ENCODE measurements at places on chromosomes 16 and 17.

DNA sequence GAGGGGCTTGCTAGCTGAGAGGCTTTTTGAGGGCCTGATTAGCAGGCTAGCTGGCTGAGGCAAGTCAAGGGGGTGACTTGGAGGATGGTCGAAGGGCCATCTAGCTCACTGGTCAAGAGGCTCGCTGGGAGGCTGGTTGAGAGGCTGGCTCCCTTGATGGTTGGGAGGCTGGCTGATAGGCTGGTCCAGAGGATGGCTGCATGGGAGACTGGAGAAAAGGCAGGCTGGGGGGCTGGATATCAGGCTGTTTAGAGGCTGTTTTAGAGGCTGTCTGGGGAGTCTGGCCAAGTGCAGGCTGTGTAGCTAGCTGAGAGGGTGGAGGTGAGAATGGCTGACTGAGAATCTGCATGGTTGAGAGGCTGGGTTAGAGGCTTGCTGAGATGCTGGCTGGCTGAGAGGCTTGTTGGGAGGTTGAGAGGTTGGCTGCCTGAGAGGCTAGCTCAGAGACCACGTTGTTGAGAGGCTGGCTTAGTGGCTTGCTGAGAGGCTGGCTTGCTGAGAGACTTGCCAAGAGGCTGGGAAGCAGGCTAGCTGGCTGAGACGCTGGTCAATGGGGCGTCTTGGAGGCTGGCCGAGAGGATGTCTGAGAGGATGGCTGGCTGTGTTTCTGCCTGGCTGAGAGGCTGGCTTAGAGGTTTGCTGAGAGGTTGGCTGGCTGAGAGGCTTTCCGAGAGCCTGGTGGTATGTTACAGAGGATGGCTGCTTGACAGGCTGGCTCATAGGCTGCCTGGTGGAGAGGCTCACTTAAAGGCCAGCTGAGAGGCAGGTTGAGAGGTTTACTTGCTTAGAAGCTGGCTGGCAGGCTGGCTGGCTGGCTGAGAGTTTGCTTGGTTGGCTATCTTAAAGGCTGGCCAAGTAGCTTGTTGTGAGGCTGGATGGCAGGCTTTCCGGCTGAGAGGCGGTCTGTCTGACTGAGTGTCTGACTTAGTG, 36.6 kb upstream of the ACSM2B start:
- peak; percentile 69 for DNase-seq

DNA sequence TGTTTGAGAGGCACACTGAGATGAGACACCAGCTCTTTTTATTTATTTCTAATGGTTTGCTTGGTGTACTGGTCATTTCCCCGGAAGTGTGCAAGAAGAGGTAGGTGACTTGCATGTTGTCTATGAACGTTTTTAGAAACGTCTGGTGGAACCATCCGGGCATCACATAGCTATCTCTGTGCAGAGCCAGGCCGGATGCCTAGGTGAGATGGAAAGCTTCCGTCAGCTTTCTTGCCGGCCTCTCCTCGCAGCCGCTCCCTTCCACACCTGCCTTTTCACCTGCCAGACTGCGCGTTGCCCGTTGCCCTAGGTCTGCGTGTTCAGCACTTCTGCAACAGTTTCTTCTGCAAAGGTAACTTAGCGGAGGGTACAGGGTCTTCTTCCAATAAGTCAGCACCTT, 416.0 kb downstream of the WWOX start:
- peak; percentile 57 for DNase-seq

GRCh38 chr16:22181843-22182242, 19.5 kb downstream of the SDR42E2 start:
- no peak for DNase-seq

- DNase-seq, result no peak
Observed at GRCh38 chr16:30885196-30885595, 8.7 kb downstream of the BCL7C start.

DNA sequence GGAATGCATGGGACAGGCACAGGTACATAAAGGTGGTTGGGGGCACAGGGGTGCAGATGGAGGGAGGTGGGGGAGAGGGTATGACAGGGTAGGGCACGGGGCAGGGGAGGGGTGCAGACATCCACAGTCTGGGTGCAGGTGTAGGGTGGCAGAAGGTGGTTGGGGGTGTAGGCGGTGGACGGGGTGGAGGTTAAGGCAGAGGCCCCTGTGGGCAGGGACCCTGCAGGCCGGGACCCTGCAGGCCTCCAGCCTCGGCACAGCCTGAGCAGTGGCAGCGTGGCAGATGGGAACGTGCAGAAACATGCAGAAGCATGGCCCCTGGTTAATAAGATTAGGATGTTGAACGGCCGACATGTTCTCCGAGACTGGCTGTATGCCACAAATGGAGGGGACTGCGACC, 115.2 kb downstream of the RBFOX3 start:
- DNase-seq, result no peak

GRCh38 chr16:25035494-25036405, 20.6 kb upstream of the ARHGAP17 start:
- no peak for DNase-seq

DNA sequence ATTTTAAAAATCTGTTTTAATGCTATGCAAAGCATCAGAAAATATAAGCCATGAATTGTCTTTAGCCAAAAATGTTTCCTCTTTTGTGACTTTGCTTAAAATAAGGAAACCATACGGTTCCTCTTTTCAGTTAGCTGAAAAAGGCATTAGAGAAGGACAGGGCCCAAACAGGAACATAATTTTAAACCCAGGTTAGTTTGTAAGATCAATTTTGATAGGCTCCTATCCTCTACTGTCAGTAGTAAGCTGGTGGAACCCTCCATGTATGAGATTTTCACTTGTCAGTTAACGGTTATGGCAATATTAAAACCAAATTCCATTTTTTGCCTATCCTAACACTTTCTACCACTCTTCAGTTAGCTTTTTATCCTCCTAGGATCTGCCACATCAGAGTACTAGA, 4.3 kb downstream of the EVI2B start:
- no peak for DNase-seq

DNA sequence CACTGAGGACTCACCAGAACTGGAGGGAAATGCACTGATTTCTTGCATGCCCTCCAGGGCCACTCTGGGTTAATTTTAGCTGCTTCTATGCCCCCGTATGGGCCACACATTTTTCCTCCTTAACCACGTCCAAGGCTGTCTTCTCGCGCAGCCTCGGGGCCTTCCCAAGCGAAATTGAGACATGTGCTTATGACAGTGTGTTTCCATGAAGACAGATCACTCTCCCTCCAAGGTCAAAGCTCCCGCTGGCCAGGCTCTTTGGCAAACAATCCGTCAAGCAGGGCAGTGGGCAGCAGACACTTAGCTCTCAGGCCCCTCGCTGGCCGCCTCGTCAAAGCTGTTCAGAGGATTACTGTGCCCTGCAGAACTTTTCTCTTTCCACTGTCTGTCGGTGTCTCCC, 243.0 kb upstream of the N4BP1 start:
- DNase-seq, result no peak

DNA sequence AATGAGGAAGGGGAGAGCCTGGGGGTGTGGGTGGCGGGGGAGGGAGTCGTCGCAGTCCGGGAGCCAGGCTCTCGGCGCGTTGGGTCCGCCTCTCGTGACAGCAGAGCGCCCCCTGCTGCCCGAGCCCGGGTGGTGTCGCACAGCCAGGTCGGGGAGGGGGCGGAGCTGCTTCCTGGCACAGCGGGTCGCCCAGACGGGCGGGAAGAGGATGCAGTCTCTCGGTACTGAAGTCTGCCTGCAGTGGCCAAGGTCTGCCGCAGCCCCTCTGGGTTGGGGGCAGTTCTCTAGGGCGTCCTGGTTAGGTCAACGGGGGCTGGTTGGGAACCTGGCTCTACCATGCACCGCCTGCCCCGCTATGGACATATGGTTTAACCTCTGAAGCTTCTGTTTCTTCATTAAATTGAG, 38.2 kb upstream of the CCDC182 start:
- DNase-seq, result peak; percentile 44

DNA sequence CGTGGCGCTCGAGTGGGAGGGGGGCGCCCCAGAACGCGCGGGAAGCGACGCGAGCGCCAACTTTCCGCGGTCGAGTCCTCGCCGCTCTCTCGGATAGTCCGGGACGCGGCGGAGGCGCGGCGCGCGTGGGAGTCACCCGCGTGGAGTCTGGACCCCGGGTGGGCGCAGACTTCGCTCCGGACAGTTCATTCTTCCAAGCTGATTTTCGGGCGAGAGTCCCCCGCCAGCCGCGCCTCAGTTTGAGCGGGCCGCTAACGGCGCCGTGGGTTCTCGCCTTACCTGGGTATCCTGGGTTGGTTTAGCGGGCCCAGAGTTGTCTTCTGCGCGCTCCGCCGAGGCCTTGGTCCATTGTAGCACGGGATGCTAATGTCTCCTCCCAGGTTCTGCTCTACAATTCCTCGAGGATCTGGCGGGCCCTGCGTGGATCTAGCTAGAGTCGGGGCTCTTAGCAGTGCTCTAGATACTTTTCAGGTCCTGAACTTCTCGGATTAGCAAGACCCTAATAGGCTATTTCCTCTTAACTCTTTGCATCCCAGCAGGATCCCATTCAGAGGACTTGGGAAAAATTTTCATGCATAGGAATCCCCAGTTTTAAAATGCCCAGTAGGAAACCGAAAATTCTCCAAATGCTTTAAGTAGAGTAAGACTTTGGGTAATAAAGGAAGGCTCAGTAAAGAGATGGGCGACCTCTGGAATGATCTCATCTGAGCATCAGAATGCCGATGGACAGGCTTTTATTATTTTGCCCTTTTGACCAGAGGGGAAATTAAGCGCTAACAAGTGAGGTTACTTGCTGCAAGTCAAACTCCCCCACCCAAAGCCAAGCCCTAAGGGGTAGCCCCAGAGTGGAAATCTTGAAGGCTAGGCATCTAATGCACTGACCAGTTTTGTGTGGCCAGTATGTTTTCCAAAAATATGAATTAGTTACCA, 537 bp upstream of the GJC1 start:
- peak; percentile 77 for DNase-seq

- DNase-seq, result no peak
Observed at GRCh38 chr16:9102379-9102778, 10.9 kb downstream of the HAPSTR1 start.

GRCh38 chr17:51245535-51245934, 14.3 kb downstream of the MBTD1 start:
- no peak for DNase-seq

DNA sequence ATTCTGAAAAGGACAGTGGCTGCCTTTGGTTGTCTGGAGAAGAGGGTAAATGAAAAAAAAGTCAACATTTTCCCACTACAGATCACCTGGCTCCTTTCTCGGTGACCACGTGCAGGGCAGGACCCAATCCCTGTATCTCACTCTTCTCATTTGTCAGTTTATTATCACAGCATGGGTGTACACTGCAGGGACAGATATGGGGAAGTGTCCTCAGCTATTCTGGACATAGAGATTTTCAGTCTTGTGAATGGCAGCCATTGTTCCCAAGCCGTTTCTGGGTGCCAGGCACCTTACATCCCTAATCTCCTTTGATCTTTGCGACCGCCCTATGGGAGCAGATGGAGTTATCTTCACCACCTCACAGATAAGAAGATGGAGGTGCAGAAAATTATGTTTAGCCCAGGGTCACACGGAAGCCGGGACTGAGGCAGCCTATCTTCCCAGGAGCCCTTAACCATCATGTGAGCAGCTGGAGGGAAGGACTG, 7.2 kb downstream of the ADORA2B start:
- DNase-seq, result no peak

- DNase-seq, result no peak
Observed at GRCh38 chr17:10149573-10150399, 48.6 kb downstream of the GAS7 start.

- peak; percentile 84 for DNase-seq
Observed at GRCh38 chr16:83926726-83927397, 26.2 kb upstream of the OSGIN1 start.

GRCh38 chr17:58517378-58517927, 3.0 kb upstream of the MTMR4 start:
- DNase-seq, result no peak

- DNase-seq, result no peak
Observed at GRCh38 chr16:15976225-15976812, 26.9 kb downstream of the ABCC1 start.

DNA sequence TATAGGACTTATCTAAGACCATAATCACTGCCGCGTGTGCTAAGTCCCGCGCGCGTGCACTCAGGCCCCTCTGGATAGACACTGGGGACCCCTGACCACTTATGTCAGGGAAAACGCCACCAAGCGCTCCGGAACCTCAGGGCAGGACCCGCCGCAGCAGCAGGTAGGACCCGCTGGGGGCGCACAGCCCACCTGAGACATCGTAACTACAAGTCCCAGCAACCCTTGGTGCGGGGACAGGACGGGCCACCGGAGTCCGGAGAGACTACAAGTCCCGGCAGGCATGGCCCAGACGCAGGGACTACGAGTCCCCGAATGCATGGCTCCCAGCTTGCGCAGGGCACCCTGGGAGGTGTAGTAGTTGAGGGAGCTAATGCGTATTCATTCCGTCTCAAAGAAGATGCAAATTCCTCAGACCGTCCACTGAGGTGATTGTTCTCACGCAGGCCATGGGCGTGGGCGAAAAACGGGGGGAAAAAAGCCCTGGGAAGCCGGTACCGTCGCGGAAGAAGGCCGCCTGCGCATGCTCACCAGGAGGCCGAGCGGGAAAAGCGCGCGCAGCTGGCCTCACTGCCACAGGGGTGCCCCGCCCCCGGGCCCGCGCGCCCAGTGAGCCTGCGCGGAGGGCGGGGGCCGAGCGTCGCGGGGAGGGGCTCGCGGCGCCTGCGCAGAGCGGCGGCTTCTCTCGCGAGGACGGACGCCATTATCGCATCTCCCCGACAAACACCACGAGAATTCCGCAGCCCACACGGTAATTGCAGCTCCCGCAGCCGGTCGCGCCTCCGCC, at the start of gene BANP:
TSS of gene BANP (plus strand) at position 670 of the 787 bp plus-strand sequence. CDS start 23,682 bp downstream, outside the sequence.
- DNase-seq, result peak; percentile 99

- peak; percentile 77 for DNase-seq
Observed at GRCh38 chr16:81403601-81404391, 40.8 kb upstream of the CMIP start.

DNA sequence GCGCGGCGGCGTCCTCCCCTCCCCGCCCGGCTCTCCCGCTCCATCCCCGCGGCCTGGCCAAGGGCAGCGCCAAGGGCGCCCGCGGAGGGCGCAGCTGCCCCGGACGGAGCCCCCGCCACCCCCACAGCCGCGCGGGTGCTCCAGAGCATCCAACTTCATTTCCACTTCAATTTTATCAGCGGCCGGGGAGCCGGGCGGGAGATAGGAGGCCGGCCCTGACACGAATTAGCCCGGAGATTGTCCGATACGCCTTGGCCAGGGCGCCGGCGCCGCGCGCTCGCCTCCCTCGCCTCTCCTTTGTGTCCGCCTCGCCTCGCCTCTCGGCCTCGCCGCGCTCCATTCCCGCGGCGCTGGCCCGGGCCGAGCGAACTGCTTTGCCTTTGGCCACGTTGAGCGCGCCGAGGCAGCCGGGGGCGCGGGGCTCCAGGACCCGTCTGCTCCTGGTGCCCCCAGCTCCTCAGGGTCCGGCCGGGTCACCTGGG, 129.1 kb upstream of the LHX1 start:
- DNase-seq, result peak; percentile 13

DNA sequence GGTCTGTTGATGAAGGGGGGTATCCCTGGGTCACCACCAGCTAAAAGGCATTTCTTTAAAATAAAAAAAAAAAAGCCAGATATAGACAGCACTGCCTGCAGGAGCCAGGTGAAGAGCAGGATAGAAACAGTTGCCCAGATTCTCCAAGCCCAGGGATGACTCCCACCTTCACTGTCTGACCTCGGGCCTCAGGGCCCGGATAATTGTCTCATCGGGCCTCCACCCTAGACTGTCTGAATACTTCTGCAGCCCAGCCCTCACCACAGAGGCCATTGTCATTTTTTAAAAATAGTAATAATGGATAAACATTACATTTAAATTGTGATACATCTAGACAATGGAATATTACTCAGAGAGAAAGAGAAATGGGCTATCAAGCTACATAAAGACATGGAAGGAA, 92.8 kb upstream of the TNRC6C start:
- no peak for DNase-seq

- DNase-seq, result peak; percentile 16
Observed at GRCh38 chr16:59886021-59886420, 1151.9 kb upstream of the GOT2 start.

- DNase-seq, result no peak
Observed at GRCh38 chr17:65407017-65407416, 154.4 kb downstream of the AXIN2 start.

Data from cerebellar cortex (tissue), 1 donor.